ENCODE measurements at places on chromosomes 4 and X.

DNA sequence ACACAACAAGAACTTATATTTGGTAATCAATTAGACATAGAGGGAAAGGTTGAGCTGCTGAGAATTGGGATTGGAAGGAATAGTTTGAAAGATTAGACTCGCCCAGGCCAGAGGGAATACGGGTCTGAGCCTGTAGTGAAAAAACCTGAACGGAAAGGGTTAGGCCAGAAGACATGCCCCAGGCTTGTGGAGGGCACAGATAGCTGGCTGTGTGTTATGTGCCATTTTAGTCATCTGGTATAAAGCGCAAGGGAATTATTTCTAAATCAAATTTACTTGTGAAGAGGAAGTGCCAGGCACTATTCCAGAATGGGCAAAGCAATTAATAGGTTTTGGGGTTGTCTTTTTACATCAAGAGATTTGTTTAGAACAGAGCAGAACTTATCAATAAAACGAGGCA is 187.5 kb upstream of the ANKRD50 start:
- no peak for DNase-seq

DNA sequence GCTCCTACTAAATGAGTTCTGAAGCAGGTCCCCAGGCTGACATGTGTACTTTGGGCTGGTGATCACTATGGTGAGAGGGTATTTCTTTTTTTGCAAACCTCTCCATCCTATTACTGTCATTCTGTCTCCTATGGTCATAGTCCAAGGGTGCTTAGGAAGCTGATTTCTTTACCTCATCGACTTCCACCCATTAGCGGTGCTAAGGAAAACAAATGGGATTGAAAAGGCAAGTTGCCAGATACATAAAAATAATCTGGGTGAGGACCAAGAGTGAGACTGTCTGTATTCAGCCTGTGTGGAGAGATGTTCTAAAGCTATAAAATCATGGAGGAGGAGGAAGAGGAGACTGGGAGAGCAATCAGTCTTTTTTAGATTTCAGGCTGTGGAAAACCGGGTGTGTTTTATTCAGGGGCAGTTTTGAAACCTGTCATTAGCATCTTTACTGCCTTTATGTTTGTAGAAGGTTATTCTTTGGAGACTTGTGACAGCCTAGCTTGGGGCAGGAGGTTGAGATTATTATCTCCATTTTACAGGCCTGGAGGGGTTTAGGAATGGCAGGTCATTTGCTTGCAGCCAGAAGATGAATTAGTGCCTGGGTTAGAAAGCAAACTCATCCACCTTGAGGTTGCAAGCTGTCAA is 1.9 kb downstream of the TMEM164 start:
- DNase-seq: no peak

DNA sequence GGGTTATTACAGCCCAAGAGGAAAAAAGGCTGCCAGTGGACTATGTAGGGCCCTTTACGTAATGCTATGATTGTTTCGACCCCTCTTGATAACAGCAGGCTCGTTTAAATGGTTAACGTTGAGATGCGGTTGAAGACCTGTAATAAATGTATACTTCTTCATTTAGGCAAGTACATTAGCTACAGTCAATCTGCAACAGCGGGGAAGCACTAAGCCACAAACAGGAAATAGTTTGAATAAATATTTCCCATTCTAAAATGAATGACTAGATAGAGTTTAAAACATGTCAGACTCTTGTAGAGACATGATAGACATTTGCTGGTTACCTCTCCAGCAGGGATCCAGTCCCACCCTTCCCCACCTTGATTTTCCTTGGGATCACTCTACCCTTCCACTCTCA is 38.1 kb upstream of the STIM2 start:
- no peak for DNase-seq

- no peak for DNase-seq
Observed at GRCh38 chrX:25928316-25928715, 209.8 kb upstream of the MAGEB18 start.

GRCh38 chrX:150504397-150505182 is 63.8 kb upstream of the MTM1 start:
- DNase-seq: no peak

- no peak for DNase-seq
Observed at GRCh38 chrX:113274345-113274744, 433.7 kb upstream of the AMOT start.
